ENCODE measurements at places on chromosomes 12 and 14.

GRCh38 chr14:91009501-91010152, 50.8 kb downstream of the RPS6KA5 start:
- DNase-seq, result no peak

DNA sequence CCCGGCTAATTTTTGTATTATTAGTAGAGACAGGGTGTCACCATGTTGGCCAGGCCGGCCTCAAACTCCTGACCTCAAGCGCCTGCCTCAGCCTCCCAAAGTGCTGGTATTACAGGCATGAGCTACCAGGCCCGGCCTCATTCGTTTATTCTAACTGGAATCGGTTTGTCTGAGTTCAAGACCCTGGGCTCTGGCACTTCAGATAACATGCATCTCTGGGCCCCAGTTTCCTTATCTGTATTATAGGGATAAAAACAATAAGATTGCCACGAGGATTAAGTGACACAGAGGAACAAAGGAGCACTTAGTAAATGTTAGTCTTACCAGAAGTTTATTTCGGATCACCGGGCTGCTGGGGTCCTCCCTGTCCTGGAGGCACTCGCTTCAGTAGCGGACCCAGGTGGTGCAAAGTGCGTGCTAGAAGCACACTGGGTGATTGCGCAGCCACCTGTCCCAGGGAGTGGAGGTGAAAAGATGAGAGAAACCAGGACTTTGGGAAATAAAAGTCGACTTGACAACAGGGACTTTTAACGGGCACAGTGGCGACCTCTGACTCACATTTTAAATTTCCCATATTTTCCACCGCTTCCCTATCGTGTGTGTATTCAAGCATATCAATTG, 37.5 kb downstream of the ACACB start:
- DNase-seq, result no peak

GRCh38 chr12:70581208-70581607, 56.0 kb downstream of the PTPRB start:
- no peak for DNase-seq

GRCh38 chr14:76412501-76412900, 36.6 kb downstream of the ESRRB start:
- DNase-seq, result no peak

DNA sequence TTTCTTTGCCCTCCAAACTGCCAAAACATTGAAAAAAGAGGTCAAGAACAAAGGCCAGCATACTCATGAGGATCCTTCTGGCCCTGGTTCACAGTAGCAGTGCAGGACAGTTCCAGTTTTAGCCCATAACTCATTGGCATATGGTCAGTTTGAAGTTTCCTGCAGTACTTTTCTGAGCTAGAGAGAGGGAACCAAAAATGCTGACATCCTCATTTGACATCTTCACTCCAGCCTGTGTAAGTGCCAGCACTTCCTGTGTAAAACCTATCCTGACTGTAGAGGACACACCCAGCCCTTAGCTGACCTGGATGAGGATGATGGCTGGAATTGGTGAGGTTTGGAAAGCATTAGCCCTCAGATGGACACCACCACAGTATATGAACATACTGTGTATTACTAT, 84.1 kb downstream of the FGD4 start:
- no peak for DNase-seq

GRCh38 chr12:6626654-6627283, 9.0 kb downstream of the LPAR5 start:
- no peak for DNase-seq

DNA sequence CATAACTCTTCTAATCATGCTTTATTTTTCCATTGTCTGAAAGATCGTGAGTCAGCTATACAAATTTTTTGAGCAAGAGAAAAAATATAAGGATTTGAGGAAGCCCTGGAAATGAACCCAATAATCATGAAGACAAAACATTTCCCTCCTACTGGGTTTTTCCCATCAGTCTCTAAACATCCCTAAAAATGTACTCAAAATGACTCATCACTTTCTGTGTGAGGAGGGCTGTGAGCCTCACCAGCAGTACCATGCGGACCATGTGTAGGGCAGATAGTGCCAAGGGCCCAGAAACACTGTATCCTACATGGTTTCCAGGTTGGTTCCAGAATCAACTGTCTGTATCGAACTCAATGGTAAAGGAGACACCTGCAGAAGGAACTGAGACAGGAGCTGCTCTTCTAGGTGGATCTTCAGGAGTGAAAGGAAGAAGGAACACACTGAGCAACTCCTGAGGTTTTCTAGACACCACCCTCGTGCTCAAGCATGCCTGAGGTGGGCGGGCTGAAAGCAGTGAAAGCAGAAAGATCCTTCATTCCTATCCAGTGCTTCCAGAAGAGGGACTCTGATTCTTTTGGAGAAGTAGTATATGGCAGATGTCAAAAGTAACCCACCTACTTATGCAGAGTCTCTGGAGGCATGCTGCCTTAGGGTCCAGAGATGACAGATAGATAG, 48.6 kb upstream of the RHOJ start:
- no peak for DNase-seq

GRCh38 chr12:4225571-4225970, 48.0 kb upstream of the CCND2 start:
- no peak for DNase-seq

GRCh38 chr14:22614240-22614799, 16.2 kb downstream of the ABHD4 start:
- DNase-seq, result no peak

DNA sequence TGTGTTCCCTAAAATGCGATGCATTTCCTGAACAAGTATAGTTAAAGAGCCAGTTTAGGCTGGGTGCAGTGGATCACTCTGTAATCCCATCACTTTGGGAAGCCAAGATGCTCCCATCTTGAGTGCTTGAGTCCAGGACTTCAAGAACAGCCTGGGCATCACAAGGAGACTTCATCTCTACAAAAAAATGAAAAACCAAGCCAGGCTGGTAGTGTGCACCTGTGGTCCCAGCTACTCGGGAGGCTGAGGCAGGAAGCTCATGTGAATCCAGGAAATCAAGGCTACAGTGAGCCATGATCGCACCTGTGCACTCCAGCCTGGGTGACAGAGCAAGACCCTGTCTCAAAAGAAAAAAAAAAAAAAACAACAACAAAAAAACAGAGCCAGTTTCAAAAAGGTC, 26.3 kb downstream of the HECTD1 start:
- DNase-seq, result no peak

DNA sequence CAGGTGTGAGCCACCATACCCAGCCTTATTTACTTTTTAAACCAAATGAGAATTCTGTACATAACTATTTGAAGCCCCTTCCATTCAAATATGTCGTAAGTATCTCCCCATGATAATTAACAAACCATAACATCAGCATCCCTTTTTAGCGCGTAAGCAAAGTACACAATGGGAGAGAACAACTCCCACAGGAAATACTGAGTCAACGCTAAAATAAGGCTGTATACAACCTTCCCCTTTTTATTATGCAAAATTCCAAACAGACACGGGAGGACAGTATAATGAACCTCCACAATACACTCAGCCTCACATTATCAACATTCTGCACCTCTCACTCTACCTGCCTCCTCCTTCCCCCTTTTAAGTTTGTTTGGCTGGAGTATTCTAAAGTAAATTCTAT, 73.5 kb downstream of the CCDC88C start:
- DNase-seq, result no peak

DNA sequence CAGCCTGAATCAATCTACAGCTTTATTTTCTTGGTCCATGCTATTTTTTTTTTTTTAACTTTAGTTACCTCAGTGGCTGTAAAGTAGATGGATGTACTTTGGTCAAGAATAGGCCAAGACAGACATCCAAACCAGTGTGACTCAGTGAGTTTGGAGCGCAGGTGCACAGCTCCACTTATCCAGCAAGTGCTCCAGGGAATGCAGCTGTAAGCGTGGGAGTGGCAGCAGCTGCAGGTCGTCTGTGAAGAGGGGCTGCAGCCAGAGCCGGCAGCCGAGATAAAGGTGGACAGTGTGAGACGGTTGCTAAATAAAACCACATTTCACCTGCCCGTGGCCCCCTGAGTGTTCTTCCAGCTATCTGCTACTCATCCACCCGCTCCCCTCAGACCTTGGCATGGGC, 1018.7 kb downstream of the AACS start:
- DNase-seq, result no peak

- no peak for DNase-seq
These were observed 17.5 kb downstream of the RAD51B start for GRCh38 chr14:67837011-67837624.

DNA sequence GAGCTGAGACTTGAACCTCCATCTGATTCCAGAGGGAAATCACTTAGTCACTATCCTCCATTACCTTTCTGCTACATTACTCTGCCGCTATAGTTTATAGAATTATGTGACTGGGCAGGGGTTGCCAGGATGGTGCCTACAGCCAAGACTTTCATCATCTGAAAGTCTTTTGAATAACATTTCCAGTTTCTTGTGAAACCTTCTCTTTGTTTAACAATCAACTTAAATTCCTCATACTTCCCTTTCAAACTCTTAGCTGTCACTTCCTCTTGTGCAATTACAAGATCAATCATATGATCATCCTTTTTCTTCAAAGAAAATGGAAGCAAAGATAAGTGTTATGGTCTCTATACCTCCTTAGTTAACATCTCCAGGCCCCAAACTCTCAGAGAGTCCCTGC, 25.4 kb upstream of the PELI2 start:
- DNase-seq, result no peak

DNA sequence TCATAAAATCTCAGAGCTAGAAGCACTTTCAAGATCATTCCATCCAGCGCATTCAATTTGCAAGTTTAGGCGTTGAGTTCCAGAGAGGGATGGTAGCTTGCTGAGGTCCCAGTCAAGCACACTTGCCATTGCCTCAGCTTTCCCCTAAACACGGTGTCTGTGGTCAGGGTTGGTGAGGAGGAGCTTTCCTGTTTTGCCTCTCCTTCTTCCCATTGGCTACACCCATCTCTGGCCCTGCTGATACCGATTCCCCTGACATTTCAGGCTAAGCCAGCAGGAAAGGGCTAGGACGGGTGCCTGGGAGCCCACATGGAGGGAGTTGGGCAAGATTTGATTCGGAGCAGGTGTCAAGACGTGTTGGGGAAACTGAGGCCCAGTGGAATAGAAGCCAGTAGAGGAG, 9.1 kb downstream of the NFATC4 start:
- no peak for DNase-seq

DNA sequence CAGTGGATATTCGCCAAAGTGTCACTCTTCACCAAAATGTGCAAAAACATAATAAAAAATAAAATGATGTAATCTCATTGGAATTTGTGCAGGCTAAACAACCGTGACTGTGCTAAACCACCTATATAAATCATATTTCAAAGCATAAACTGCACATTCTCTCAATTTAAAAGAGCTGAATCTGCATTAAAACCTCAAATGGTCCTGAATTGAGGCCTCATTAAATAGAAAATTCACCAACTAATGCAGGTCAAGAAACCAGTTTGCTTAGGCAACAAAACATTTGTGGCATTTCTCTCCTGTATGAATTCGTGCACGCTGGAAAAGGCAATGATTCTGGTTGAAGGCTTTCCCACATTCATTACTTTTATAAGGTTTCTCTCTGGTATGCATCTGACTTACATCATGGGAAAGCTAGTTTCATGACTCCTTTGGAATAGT, 80.1 kb upstream of the IFNG-AS1 start:
- no peak for DNase-seq
